ENCODE measurements at places on chromosomes 2 and 18.

DNA sequence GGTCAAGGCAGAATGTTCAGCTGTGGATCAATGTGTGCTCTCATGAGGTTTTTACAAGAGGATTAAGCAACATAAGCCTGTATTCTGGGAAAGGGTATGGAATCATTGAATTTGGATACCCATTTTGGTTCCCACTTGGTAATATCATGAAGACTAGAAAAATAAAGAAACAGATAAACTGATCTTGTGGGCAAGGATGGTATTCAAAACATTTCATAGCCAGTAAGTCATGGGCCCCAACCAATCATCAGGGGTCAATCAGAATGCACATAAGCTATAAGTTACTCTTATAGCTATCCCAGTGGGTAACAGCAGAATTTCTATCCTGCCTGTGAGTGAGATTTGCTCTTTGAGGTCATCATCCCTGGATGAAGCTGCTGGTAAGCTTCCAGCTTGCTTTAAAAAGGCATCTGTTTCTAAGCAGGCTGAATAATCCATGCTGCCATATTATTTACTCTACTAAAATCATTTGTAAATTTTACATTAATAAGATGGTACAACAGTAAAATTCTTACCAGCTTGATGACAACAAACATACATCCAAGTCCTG is 291.2 kb downstream of the RAD51AP2 start:
- no peak for DNase-seq

- no peak for DNase-seq
Observed at GRCh38 chr2:32832821-32833220, 113.9 kb upstream of the LTBP1 start.

DNA sequence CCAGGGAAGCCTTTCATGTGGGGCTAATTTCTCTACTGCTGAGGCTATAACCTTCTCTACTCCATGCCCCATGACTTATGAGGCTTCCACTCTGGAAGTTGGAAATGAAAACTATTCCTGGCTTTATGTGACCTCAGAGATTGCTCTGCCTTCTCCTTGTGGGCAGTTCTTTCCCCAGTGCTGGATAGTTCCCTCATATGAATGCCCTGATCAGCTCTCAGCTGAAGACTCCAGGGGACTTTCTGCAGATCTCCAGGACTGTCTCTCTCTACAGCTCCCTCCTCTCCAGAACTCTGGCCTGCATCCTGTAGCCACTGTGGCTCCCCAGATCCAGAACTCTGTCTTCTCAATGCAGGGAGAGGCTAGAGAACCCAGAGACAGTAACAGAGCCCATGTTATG is 235.1 kb downstream of the SEPTIN10 start:
- no peak for DNase-seq

- DNase-seq = peak; percentile 82
Observed at GRCh38 chr18:8996771-8997432, 105.6 kb upstream of the NDUFV2 start.

- no peak for DNase-seq
Observed at GRCh38 chr2:230863442-230864121, 1.2 kb upstream of the ITM2C start.

DNA sequence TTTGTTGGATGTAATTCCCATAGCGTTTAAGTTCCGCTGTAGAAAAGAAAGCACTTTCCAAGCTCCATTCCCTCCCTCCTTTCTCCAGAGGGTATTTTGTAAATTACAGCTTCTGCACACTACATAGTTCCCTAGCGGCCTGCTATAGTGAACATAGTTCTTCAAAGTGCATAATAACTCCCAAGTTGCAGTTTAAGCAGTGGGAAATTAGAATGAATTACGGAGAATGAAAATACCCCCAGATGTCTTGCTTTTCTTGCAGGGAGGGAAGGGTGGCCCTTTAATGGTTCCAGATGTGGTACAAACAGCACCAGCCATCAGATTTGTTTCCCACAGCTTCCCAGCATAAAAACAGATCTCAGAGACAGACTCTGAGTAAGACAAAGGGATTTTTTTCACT is 893.9 kb downstream of the SUCLG1 start:
- no peak for DNase-seq

DNA sequence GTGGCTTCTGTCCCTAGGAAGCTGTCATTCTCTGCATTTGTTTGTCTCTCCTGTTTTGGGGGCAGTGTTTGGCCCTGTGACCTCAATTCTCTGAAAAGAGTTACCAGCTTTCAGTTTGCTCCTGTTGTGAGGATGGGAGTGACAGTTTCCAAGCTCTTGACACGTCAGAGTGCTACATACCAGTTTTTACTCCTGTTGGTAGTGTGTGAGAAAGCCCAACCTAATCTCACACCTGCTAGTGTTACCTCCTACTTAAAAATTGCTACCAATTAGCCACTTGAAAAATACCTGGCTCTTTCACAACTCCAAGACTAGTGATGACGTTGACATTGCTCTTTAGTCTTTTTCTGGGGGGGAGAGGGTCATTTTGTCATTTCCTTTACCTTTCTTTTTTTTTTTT is 14.1 kb downstream of the SKA1 start:
- no peak for DNase-seq

GRCh38 chr2:63888490-63889402 is 47.0 kb downstream of the UGP2 start:
- peak; percentile 4 for DNase-seq

DNA sequence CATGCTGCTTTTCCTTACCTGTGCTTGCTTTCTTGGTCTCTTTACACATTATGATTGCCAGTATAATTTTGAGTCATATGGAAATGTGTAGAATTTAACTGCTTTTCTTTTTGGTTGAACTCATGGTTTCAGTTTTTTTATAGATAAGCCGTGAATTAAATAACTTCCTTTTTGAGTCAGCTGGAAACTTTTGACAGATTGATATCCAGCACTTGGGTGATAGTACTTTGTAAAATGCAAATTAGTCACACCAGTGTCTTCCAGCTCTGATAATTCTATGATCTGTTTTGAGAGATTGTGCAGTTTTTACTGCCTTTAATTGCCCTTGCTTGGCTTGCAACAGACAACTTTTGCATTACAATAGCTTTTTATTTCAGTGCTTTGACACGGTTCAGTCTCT is 86.4 kb downstream of the NCOA1 start:
- no peak for DNase-seq
